ENCODE measurements at places on chromosomes 11 and 22.

DNA sequence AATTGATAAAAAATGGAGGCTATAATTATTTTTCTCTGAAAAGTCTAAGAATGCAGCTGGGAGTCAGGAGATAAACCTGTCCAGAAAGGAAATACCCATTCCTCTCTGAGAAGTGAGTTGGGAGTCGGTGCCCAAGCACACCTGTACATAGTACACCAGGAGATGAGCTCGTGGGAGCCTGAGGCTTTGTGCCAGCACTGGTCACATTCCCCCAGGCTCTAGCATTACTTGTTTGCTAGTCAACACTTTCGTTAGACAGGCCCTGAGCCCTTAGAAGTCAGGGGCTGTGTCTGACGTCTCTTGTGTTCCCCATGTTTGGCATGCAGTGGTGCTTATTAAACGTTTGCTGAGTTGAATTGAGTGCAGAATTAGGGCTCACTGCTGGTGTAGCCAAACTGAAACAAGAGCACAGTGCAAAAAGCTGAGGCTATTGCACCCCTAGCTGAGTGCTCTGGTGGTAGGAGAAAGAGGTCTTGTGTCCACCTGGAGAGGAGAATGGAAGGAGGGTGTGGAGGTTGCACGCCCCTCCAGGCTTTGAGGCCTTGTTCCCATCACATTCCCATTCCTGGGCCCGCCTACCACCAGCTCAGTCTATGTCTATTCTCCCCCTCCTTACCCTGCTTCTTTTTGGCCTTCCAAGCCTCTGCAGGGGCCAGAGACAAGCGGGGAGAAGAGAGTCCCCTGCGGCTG lies 6.8 kb downstream of the ROBO4 start:
- DNase-seq: no peak

DNA sequence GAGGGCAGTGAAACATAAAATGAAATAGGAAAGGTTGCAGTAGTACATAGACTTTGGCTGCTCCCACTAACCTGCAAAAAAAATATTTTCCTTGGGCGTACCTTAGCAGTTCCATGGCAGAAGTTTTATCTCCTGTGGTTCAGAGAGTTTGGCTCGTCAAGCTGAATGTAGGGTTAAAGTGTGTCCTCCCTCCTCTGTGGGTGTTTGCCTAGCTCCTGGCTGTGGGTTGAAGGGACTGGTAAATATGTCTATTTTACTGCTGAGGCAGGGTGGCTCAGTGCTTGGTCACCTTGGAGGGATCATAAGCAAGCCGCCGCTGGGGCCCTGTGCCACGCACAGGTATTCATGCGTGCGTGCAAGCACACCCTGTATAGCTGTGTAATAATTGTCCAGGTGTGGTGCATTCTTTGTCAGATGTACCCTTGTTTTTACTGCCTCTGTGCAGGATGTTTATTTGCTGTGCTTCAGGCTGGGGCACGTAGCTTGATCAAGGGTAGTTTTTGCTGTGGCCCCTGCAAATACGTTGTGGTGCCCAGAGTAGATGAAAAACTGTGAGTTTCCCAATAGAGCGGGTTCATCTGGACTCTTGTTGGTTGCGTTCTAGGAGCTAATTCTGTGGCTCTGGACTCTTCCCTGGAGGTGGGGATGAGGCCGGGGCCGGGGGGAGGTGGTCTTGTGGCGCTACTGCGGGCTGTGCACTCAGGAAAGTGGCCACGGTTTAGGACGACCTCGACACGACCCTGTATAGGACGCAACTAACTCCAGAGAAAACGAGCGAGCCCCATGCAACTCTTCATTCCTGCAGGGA lies 732 bp upstream of the SORL1 start:
- DNase-seq: no peak

GRCh38 chr11:71343828-71344400 lies 91.5 kb upstream of the SHANK2 start:
- no peak for DNase-seq

DNA sequence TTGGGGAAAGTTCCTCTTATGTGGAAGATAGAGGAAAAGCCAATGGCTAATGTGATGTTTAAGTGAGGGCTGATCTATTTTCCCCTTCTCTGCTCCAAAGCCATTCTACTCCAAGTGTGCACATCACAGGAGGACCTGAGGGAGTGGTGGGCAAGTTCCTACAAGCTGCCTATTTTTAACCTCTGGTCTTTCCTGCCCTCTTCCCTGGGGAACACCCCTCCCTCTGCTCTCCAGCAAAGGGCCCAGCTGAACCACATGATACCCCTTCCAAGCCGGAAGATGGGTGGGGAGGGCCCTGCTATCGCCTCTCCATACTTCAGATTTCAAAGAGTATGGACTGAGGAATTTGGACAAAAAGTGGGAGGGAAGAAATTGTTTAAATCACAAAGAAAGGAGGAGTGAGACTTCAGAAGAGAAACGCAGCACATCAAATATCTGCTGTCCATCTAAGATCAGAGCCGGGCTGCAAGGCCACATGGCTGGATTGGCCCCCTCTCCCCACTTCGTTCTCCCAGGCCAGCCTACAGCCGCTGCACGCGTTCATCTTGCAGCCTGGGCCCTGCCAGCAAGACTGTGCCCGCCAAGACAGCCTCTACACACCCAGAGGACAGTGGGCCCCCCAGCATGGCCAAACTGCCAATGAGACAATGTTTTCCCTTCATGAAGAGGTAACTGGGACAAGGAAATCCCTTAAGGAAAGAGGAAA lies 77.5 kb downstream of the MICAL3 start:
- no peak for DNase-seq

GRCh38 chr11:72573072-72573854 lies 101.0 kb downstream of the PDE2A start:
- no peak for DNase-seq

- no peak for DNase-seq
Observed at GRCh38 chr11:130999086-130999485, 82.8 kb upstream of the SNX19 start.

- no peak for DNase-seq
Observed at GRCh38 chr22:20652582-20652981, 121.3 kb upstream of the SERPIND1 start.

- DNase-seq: no peak
Observed at GRCh38 chr11:1123970-1124369, 33.8 kb upstream of the MUC5AC start.

Measured in ascending aorta (tissue), 2 donors.